ENCODE measurements at places on chromosomes 5 and 9.
A peak's percentile ranks its signal among the peaks of the same experiment; 100 is the strongest.

DNA sequence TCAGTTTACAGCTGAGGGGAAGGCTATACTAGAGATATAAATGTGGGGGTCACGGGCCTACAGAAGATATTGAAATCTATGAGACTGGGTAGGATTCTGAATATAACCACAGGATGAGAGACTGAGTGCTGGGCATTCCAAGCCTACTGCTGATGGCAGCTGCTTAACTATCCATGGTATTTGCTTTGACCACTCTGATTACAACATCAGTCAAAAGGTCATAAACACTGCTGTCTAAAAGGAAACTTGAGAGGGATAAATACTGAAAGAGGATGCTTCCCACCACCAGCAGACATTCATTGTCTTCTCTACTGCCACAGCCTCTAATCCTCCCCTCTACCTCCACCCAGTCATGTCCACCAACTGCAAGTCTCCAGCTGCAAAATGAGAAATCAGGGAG, 3.8 kb downstream of the ZNF622 start:
- DNase-seq: no peak

- no peak for DNase-seq
These were observed 3.7 kb upstream of the SVEP1 start for GRCh38 chr9:110583237-110583636.

DNA sequence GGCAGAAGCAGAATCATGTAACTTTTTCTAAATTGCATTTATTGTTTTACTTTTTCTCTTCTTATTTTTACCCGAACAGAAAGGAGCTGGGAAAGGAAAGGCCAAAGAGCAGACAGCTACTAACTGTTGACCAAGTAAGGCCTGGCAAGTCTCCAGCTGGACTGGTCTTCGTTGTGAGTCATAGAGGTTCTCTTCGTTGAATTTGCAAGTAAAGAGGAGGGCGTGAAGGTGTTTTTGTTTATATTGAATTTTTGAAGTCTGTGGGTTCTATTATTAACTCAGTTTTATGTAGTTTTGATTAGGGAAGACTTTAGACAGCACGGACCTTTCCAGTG, 416.5 kb upstream of the CCNH start:
- no peak for DNase-seq

- no peak for DNase-seq
These were observed 155.3 kb downstream of the MACROH2A1 start for GRCh38 chr5:135243556-135244285.

DNA sequence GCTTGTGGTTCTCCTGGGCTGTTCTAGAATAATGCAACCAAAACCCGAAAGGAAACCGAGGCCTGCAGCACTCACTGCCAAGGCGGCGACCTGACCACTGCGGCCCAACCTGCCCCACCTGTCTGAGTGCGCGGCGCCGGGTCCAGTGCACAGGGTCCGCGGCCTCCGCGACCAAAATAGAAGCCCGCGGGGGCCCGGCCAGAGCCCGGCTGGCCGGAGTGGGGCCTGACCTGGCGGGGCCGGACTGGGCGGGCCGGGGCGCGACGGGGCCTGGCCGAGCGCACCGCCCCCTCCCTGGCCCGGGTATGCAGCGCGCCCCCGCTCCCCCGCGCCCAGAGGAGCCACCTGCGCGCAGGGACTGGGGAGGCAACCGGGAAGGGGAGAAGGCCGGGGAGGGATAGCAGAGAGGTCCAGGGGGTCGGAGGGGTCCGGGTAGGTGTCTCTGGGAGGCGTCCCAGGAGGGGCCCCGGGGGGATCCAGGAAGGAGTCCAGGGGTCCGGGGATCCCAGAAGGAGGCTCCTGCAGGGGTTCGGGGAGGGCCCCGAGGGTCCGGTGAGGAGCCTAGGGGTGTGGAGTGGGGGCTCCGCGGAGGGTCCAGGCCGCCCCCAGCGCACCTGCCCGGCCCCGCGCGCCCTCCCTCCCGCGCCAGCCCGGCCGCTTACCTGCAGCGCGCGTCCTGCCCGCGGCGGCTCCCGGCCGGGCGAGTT, 503 bp downstream of the SEMA4D start:
- peak; percentile 44 for DNase-seq

DNA sequence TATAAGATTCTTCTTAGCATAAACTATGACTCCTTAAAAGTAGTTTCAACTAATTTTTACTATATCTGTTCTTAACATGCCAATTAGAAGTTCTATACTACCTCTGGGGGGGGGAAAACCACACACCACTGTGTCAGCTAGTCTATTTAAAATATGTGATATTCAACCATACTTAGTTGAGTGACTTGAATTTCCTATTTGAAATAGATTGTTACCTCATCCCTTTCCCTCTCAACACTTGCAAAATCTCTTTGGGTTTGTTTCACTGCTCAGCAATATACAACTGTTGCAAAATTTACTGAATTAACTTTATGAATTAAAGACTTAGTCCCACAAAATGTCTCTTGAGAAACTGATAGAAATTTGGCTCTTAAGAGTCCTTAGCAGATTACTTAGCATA, 151.1 kb upstream of the POU5F2 start:
- no peak for DNase-seq

Data from GM12891 (cell line).